Epithelial cell of prostate (primary cell): ENCODE measurements at places on chromosomes 16 and 17.

DNA sequence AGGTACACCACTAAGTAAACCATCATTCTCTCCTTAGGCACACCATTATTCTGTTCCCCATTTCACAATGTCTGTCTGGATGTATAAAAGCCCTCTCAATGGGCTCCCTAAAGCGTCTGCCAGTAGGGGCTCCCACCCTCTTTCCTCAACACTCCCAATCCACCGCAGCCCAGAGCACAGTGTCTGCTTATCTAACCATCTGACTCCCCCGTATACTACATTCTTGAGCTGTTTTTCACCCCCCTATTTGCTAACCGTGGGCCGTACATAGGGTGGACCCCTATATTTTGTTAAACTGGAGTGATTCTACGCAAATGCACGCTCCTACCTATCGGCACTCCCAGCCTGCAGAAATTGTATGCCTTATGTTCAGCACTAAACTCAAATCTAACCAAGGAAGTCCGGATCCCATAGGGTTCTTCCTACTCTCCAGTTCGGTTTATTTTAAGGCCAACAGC is 685 bp upstream of the PSMD3 start:
- no peak for DNase-seq

DNA sequence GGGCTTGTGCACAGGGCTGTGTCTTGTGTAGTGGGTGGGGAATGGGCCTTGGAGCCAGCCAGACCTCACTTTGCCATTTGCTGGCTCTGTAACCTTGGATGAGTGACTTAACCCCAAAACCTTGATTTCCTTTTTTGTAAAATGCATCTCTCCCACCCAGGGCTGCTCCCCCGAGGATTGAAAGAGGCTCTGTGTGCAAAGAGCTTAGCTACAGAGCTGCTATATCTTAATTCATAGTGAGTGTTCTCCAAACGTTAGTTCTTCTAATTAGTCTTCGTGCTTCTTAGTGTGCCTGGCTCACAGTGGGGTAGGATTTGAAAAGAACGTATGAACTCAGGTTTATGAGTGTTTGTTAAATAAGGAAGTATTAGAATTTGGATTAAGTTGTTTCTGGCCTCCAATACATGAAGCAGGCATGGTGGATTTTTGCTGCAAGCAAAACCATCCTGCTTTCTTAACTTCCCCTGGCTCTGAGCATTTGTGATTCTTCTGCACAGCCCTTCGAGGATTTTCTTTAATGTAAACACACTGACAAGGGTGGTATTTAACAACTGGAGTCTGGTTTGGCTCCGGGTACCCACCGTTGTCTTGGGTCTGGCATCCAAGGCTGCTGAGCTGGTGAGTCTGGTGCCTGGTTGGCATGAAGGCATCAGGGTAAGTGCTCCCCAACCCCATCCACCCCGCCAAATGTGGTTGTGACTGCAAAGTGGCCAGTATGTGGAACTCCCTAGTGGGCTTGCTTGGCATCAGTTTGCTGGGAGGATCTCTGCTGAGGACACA is 29.7 kb downstream of the KSR1 start:
- no peak for DNase-seq

DNA sequence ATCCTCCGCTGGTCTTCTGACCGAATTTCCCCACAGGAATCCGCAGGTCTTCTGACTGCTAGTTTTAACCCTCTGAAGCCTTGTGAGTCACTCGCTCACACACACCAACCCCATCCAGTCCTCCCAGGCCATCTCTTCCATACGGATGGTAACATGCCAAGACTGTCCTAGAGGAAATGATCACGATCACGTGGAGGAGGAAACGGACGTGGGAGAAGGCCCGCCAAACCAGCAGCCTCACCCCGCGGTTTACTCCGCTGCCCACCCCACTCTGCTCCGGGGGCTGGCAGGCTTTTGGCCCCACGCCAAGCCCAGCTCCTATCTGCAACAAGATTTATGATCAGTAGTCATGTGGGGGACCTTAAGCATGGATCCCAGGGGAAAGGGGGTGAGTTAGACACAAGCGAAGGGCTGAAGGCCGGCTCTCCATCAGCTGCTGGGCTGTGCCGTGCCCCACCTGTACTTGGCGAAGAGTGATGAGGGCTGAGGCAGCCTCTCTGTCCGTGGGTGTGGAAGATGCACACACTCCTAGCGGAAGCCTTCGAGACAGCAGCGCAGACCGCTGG is 1.5 kb upstream of the FAAP100 start:
- peak; percentile 49 for DNase-seq

DNA sequence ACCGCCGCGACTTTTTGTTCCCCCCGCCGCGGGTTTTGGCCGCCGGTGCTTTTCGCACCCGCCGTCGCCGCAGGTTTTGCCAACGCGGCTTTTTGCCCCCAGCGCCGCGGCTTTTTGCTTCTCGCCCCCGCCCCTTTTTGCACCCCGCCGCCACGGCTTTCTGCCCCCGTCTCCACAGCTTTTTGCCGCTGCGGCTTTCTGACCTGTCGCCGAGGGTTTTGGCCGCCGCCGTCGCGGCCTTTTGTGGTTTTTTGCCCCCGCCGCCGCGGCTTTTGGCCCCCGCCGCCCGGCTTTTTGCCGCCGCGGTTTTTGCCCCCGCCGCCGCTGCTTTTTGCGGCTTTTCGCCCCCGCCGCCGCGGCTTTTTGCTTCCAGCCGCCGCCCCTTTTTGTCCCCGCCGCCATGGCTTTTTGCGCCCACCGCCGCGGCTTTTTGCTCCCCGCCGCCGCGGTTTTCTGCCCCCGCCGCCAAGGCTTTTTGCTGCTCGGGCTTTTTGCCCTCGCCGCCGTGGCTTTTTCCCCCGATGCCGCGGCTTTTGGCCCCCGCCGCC is 151.1 kb downstream of the KCNJ18 start:
- no peak for DNase-seq

DNA sequence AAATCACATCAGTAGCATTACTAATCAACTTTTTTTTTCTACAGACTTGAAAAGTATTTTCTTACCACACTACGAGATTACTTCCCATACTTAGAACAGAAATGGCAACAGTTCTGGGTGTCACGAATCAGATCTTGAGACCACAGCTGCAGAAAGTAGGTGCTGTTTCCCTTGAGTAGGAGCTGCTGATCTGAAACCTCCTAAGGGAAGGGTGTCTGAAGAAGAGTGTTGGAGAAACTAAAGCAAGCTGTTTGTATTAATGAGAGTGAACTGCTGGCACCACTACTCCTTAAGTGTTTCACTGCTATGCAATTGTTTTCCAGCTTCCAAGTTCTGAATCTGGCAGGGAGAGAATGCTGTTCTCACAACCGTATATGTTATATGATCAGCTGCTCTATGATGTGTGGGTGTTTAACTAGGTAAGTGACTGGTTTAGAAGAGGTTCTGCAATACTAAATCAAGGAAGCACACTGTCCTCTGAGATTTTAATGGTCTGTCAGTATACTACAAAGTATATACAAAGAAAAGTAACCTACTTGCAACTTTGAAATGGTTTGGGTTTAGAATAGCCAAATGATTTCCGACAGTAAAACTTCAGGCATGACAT is 3.3 kb downstream of the ZNF652 start:
- DNase-seq = no peak

DNA sequence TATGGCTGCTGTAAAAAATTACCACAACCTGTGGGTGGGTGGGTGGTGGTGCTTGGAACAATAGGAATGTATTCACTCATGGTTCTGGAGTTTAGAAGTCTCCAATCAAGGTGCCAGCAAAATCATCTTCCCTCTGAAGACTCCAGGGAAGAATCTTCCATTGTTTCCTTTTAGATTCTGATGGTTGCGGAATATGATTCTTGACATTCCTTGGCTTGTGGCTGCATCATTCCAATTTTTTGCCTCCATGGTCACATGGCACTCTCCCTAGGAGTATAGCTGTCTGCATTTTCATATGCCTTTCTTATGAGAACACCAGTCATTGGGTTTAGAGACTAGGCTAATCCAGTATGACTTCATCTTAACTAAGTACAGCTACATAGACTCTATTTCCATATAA is 401.0 kb downstream of the HS3ST3B1 start:
- no peak for DNase-seq
